Immature natural killer cell (primary cell): ENCODE measurements at places on chromosomes 1 and 21.

- H3K4me1 ChIP-seq, result no peaks in the 10 kb centered on the region
- no peak overlapping the region for H3K27ac ChIP-seq
- H3K27me3 ChIP-seq, result peaks cover 1% of the 10 kb centered on the region
- DNase-seq, result no peak
These were observed 24.2 kb upstream of the GUCA2B start for GRCh38 chr1:42128964-42129363.

GRCh38 chr1:228911225-228912210 is 176.2 kb downstream of the RHOU start:
- no peaks in the 10 kb centered on the region for H3K27me3 ChIP-seq
- no peaks in the 10 kb centered on the region for H3K4me1 ChIP-seq
- no peak overlapping the region for H3K27ac ChIP-seq
- DNase-seq, result no peak
- no peaks in the 10 kb centered on the region for H3K36me3 ChIP-seq

- peaks cover 10% of the 10 kb centered on the region for H3K4me1 ChIP-seq
- H3K27me3 ChIP-seq, result no peaks in the 10 kb centered on the region
- H3K4me3 ChIP-seq, result no peak overlapping the region
- H3K27ac ChIP-seq, result no peak overlapping the region
- H3K36me3 ChIP-seq, result no peaks in the 10 kb centered on the region
These were observed 12.2 kb downstream of the KIAA1614 start for GRCh38 chr1:180924939-180925338.

DNA sequence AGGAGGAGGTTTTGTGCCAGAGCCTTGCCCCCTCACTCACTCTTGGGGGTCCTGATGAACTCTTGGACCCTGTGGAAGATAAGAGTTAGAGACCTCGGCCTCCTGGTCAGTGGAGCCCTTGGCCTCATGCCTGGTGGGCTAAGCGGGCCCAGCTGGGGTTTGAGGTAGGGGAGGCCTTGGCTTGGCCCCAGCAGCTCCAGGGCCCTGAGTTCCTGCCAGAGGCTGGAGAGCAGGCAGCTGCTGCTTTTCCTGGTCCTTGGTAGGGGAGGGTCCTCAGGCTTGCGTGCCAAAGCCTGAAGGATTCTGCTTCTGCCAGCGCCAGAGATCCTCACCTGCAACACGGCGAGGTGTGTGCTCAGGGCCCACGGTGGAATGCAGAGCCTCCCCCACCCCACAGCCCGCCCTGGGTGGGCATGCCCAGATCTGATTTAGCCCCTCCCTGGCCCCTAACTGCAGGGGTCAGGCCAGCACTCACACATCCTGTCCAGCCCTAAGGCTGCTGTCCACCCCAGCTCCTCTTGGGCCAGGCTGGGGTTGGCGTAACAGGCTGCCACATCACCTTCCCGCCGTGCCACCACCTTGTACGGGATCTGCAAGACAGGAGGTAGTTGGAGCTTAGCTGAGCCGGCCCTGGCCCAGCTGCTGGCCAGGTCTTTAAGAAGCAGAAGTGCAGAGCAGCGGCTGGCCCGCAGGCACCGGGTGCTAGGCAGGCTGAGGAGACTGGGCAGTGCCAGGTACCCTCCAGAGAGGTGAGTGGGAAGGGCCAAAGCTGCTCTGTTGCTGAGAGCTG is 4.7 kb downstream of the GALE start:
- H3K27me3 ChIP-seq, result peaks cover 7% of the 10 kb centered on the region
- DNase-seq, result no peak
- no peak overlapping the region for H3K4me3 ChIP-seq
- no peaks in the 10 kb centered on the region for H3K36me3 ChIP-seq
- H3K4me1 ChIP-seq, result peaks cover 29% of the 10 kb centered on the region

DNA sequence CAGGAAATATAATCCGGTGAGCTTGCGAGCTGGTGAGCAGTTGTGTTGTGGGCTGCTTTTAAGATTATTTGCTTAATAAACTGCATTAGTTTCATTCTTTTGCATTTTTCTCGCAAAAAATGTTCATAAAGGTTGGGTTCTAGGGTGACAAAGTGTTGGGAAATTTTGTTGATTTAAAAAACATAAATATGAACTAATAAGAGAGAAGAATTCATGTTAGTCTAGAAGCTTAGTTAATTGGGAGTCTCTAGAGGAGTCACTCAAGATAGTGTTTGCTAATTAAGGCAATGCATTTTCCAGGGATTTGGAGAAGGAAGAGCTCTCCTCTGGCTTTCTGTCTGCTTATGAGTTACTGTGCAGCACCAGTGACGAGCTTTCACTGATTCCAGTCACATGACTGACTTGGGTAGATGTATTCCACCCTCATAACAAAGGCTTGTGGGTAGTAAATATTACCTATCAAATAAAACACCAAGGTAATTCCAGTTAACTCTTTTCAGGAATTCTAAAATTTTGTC is 417.0 kb downstream of the PTBP2 start:
- no peak overlapping the region for H3K27ac ChIP-seq
- H3K4me1 ChIP-seq, result peaks cover 4% of the 10 kb centered on the region
- no peaks in the 10 kb centered on the region for H3K36me3 ChIP-seq
- DNase-seq, result no peak
- no peaks in the 10 kb centered on the region for H3K27me3 ChIP-seq

DNA sequence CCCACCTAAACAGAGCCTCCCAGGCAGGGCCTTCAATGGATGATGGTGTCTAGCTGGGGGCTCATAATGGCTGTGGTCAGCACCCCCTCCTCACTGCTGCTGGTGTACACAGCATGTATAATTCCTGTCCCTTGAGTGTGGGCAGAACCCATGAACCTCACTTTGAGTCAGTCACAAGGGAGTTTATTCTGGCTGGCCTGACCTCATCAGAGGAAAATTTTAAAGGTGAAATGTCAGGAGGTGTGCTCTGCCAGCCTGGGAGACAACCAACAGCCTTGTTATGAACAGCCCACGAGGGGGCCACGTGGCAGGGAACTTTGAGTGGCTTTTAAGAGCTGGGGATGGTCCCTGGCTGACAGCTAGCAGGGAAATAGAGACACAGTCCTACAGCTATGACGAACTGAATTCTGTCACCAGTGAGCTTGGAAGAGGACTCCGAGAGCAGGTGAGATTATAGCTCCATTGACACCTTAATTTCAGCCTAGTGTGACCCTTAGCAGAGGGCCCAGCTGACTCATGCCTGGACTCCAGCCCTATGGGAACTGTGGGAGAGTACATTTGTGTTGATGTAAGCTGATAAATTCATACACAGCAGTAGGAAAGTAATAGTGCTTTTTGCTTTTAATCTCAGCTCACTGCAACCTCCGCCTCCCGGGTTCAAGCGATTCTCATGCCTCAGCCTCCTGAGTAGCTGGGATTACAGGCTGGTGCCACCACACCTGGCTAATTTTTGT is 73.5 kb upstream of the RUNX3 start:
- peaks cover 73% of the 10 kb centered on the region for H3K4me1 ChIP-seq
- peaks cover 5% of the 10 kb centered on the region for H3K27me3 ChIP-seq
- DNase-seq, result no peak

GRCh38 chr1:241998412-241998921 is 431 bp downstream of the MAP1LC3C start:
- H3K4me3 ChIP-seq, result peak overlapping the region; percentile 61
- H3K27me3 ChIP-seq, result peaks cover 2% of the 10 kb centered on the region
- peaks cover 7% of the 10 kb centered on the region for H3K4me1 ChIP-seq
- no peaks in the 10 kb centered on the region for H3K36me3 ChIP-seq
- DNase-seq, result peak; percentile 54

GRCh38 chr1:22131875-22132486 is 10.9 kb downstream of the WNT4 start:
- no peaks in the 10 kb centered on the region for H3K4me1 ChIP-seq
- H3K36me3 ChIP-seq, result no peaks in the 10 kb centered on the region
- no peaks in the 10 kb centered on the region for H3K27me3 ChIP-seq
- DNase-seq, result peak; percentile 38
- H3K27ac ChIP-seq, result no peak overlapping the region
- no peak overlapping the region for H3K4me3 ChIP-seq

DNA sequence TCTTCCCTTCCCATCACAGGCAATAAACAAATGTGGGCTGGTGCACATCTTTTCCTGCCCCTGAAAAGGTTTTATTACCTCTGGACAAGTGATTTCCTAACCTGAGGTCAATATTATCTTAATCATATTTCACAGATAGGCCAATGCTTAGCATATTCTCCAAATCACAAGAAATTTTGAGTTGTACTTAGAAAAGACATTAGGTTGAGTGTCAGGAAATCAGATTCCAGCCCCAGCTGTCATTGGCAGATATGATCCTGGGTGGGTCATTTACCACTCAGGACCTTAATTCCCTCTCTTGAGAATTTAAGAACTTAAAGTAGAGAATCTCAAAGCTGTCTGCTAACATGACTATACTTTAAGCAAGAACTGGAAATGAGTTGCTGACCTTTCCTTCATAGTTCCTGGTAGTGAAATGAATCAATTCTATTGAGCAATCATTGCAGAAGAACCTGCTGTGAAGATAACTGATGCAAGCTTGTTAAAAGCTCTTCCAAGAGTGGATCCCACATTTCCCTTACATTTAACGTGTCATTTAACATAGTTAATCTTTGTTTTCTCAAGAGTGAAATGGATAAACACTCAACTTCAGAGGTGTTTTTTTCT is 46.4 kb upstream of the CR2 start:
- H3K27ac ChIP-seq, result no peak overlapping the region
- DNase-seq, result no peak
- H3K27me3 ChIP-seq, result peaks cover 7% of the 10 kb centered on the region
- no peak overlapping the region for H3K4me3 ChIP-seq
- no peaks in the 10 kb centered on the region for H3K36me3 ChIP-seq

GRCh38 chr1:201191653-201192260 is 1.1 kb downstream of the IGFN1 start:
- H3K4me1 ChIP-seq, result no peaks in the 10 kb centered on the region
- no peak for DNase-seq
- peaks cover 4% of the 10 kb centered on the region for H3K27me3 ChIP-seq
- no peak overlapping the region for H3K27ac ChIP-seq
- no peak overlapping the region for H3K4me3 ChIP-seq
- no peaks in the 10 kb centered on the region for H3K36me3 ChIP-seq

DNA sequence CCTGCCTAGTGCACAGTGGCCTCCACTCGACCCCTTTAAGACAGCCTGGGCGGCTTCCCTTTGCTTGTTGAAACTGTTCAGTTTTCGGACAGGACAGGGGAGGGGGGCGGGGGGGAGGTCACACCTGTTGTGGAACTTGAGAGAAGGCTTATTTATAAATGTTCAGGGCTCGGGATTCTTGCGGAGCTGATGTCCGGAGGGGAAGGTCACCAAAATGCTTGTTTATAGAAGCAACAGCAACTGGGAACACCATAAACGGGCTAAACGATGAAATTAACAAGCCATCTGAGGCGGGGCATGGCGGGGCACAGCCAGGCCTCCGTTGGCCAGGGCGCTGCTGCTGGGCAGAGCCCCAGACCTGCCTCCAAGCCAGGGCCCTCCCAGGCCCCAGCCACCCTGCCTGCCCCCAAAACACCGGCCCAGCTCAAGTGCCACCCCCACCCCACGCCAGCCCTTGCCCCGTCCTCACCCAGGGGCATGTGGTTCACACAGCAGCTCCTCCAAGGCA is 59.8 kb upstream of the CASZ1 start:
- no peak overlapping the region for H3K4me3 ChIP-seq
- H3K27ac ChIP-seq, result no peak overlapping the region
- H3K36me3 ChIP-seq, result no peaks in the 10 kb centered on the region
- no peak for DNase-seq
- H3K27me3 ChIP-seq, result peaks cover 6% of the 10 kb centered on the region

- peak overlapping the region; percentile 0 for H3K4me3 ChIP-seq
- peak overlapping the region; percentile 49 for H3K27ac ChIP-seq
These were observed 14.6 kb downstream of the CEP350 start for GRCh38 chr1:179968994-179969919.

- H3K27ac ChIP-seq, result no peak overlapping the region
- peaks cover 5% of the 10 kb centered on the region for H3K27me3 ChIP-seq
- H3K36me3 ChIP-seq, result no peaks in the 10 kb centered on the region
- H3K4me3 ChIP-seq, result no peak overlapping the region
- no peak for DNase-seq
These were observed 115.7 kb downstream of the CENPF start for GRCh38 chr1:214718724-214719123.

DNA sequence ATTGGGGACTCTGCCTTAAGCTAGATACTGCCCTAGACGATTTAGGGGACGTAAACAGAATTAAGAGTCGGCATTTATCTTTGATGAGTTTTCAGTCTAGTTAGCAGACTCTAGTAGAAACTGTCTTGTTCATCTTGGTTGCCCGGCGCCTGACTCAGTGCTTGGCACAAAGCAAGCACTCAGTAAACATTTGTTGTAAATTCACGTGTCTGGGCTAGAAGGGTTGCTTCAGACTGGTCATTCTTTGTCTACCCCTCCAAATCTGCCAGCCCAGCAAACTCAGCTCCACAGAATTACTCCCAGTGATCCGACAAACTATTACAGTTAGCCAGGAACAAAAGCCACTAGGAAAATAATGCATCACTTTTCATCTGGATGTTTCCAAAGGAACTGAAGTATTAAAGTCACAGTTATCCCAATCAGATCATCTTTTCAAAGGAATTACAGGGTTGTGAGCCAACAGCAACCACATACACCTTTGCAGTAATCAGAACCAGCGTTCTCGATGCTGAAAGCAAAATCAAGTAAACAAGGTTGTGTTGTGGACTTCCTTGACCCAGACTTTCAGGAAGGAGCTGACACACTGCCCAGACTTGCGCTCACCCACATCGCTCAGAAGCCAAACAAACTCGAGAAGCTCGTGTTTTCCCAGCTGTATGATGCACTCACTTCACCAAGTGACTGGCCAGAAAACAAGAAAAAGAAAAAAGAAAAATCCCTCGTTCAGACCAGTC is 66.5 kb upstream of the GADD45A start:
- H3K4me3 ChIP-seq, result no peak overlapping the region
- no peaks in the 10 kb centered on the region for H3K27me3 ChIP-seq
- no peaks in the 10 kb centered on the region for H3K4me1 ChIP-seq
- no peak overlapping the region for H3K27ac ChIP-seq
- no peak for DNase-seq
- H3K36me3 ChIP-seq, result no peaks in the 10 kb centered on the region

GRCh38 chr1:36778740-36779139 is 255.6 kb downstream of the GRIK3 start:
- no peaks in the 10 kb centered on the region for H3K4me1 ChIP-seq
- no peaks in the 10 kb centered on the region for H3K36me3 ChIP-seq
- no peak overlapping the region for H3K27ac ChIP-seq

GRCh38 chr1:44290250-44291094 is 64.6 kb downstream of the ERI3 start:
- H3K36me3 ChIP-seq, result peaks cover 23% of the 10 kb centered on the region
- no peak overlapping the region for H3K4me3 ChIP-seq
- no peaks in the 10 kb centered on the region for H3K4me1 ChIP-seq
- DNase-seq, result no peak
- no peak overlapping the region for H3K27ac ChIP-seq

DNA sequence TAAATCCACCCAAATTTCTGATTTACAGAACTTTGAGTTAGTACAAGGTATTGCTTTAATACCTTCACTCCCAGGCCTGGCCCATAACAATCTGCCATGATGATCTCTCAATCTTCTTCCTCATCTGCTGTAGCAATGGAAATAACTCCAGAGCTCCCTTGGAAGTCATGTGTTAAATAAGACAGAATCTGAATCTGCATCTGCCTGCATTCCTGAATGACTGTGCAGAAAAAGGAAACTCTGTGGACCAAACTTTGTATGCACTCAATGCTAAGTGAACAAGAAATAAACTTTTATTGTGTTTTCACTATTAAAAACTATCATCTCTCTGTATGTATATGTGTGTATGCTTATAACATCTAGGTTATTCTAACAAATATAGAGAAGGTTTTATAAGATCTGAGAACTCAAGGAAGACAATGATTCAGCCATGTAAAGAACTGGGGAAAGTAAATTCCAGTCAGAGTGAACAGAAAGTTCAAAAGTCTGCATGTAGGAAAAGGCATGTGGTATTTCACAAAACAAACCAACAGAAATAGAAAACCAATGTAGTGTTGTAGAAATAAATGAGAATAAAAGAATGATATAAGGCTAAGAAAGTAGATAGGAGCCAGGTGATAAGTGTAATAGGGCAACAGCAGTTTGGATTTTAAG is 390.2 kb downstream of the USH2A start:
- DNase-seq, result no peak
